ENCODE measurements at places on chromosomes 7 and 10. TPM values are rescaled to one million over a fixed set of nuclear protein-coding genes. Genes with fewer than 3 reads are reported as not detected.

Gene FZD1
- total RNA-seq = 2.3 TPM

Gene UTF1
- total RNA-seq = not detected

- DNase-seq = no peak
Observed at GRCh38 chr7:46716926-46717325, 795.9 kb upstream of the IGFBP3 start.

DNA sequence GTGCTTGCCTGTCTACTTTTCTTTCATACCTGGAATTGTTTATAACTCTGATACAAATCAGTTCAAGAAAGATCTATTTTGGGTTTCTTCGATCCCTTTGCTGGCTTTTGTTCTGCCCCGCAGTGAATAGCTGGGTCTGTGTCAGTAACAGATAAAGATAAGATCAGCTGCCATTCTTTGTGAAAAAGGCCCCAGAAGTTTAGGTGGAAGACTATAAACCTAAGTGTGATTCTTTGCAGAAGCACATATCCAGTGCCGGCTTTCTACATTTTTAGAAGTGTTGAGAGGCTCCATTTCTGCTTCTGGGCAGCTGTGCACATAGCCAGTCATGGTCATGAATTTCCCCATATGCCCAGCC, 686.4 kb upstream of the C7orf33 start:
- no peak for DNase-seq

DNA sequence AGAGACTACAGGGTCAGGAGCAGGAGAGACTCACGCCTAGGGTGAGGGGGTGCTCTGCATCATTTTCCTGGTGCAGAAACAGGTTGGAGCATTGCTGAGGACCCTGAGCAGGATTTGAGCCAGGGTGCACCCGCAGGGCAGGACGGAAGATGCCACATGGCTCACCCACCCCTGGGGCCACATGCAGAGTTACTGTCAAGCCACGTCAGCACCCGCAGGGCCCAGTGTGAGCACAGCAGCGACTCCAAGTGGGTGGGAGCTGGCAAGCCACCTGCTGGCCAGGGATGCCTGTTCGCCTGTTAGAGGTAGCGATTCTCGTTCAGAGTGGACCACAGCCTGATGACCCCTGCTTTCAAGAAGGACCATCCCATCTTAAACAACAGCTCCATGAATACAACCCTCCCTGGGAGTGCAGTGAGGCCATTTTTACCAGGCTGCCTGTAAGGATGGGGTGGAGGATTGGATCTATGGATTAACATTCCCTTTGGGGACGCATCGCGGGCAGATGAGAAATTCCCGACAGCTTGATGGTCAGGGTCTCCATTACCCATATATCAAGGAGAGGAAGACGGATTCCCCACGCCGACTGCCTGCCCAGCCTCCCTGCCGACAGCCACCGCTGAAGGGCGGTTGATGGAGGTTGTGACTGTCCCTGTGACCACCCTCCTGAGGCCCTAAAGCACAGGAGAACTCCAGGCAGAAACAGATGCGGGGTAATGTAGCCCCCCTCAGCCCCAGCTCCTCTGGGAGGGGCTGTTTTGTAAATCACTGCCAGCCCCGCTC, 101.1 kb upstream of the RET start:
- DNase-seq = no peak

DNA sequence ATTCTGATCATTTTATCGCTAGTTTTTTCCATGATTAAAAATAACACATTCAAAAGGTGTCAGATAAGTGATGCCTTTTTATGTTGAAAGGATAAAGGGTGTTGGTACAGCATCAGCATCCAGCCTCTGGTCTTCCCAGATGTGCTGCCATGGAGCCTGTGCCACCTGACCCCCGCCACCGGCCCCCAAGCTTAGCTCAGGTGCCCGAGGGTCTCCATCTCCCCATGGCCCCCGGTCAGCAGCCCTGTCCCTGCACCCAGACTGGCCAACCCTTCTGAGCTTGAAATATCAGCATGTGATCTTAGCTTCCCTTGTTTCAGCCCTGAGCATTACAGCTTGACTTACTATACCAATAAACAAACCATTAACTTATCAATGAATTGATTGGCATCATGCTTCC, 24.6 kb downstream of the PFKP start:
- no peak for DNase-seq
